Hematopoietic multipotent progenitor cell treated with erythropoietin and hydrocortisone succinate and interleukin-3 and kit ligand, for 15 days (in vitro differentiated cells): ENCODE measurements at places on chromosomes 13 and 19.

- no peak for DNase-seq
Measured at GRCh38 chr13:28478127-28478526, 16.8 kb downstream of the FLT1 start.

DNA sequence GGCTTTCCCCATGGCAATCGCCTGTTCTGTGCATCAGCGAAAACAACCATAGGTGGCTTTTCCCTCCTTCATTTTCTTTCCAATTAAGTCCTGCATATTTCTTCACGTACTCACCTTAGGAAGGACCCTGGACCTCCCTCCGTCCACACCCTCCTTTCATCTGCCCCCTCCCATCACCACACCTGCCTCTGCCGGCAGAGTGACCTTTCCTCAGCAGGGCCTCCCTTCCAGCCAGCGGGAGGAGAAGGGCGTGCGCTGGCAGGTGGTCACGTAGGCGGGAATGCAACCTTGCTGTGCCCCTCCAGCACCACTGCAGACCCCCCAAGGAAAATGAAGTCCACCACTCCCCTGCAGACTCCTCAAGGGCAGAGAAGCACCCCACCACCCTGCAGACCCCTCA is 61.1 kb downstream of the GSX1 start:
- no peak for DNase-seq

GRCh38 chr13:32378012-32378411 is 49.9 kb downstream of the N4BP2L1 start:
- DNase-seq, result no peak

- DNase-seq, result peak; percentile 39
Measured at GRCh38 chr13:41006306-41006705, 12.8 kb downstream of the ELF1 start.

DNA sequence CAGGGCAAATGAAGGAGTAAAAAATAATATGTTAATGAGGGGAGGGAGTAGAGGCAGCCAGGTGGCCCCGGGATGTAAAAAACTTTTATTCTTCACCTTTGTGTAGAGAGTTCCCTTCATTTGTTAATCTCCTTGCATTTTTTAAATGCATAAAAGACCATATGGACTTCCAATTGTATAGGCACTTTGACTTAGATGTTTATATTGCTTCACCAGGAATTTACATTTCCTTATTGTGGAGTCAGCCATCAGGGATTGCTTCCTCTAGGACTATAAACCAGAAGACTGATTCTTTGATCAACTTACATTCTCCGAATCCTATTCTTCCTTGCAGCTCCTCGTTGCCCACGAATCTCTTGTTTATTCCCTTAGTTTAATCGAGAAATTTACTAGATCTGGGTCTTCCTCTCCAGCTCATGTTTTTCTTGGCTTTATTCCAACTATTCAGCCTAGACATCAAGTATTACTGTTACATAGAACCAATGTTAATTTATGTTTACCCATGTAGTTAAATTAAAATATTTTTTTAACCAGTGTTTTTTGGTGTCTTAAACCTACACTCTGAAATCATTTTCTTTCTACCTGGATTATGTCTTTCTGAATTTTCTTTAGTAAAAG is 1187.0 kb upstream of the SLC10A2 start:
- DNase-seq, result peak; percentile 2

DNA sequence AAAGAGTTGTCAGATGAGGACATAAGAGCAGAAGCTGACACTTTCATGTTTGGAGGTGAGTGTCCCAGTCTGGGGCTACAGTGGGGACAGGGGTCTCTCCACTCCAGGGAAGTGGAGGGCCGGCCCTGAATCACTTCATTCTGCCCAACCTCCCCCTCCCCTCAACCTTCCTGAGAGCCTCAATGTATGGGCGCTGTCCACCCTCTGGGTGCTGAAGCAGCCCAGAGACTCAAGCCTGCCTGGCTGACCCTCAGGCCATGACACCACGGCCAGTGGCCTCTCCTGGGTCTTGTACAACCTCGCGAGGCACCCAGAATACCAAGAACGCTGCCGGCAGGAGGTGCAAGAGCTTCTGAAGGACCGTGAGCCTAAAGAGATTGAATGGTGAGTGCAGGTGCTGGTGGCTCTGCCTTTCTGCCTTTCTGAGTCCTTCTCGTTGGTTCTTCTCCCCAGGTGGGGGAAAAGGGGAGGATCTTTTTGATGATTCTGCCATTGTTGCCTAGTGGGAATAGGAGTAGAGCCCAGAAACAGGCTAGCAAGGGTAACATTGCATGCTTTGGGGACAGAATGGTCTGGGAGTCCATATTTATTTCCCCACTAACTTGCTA is 8.8 kb downstream of the CYP4F8 start:
- no peak for DNase-seq
